ENCODE measurements at places on chromosomes 7 and 10.

DNA sequence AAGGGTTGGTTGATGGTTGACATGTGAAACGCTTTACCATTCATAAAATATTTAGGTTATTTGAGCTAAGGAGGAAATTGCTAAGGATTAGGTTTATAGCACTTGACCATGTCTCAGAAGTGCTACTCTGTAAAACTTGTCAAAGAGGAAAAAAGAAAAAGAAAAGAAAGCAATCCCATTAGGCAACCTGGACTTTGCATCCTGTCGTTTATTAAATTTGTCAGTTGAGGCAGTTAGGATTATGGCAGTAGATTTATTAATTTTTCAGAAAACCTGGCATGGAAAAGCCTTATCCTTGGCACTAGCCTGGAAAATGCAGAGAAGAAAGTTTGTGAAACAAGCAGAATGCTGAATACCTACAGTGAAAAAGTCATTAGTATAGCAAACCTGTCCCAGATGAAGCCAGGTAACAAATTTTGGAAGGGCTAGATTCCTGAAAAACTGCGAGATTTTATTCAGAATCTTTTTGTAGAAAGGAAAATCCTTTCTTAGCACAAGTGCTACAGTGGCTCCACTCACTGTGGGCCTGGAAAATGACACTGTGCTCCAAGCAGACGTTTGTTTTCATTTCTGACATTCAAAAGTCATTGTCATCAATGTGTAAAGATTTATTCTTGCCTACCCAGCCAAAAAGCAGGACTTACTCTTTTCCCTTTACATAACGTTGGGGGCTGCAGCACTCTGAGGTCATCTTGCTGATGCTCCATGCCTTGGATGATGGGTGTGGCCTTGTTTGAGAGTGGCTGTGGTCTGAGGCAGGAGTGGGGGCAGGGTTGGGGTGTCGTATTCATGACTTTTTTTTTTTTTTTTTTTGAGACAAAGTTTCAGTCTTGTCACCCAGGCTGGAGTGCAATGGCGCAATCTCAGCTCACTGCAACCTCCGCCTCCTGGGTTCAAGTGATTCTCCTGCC lies 664.9 kb downstream of the SUGCT start:
- no peak for DNase-seq

DNA sequence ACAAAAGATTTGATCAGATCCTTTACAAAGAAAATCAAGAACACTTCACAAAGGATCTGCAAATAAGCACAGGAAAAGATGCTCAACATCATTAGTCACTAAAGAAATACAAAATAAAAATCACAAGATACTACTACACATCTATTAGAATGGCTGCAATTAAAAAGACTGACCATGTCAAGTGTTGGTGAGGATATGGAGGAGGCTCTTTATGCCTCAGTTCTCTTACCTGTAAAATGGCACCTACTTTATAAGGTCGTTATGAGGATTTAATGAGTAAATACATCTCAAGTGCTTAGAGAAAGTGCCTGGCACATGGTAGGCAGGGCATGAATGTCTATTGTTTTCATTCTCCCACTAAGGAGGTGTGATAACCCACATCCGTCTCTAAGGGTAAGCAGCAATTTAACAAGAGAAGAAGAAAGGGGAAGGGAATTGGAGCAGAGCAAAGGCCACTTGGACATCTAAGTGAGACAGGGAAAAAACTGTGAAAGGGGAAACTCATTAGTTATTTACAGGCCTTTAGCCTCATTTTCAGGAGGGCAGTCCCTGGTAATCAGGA lies 157.5 kb upstream of the NFE2L3 start:
- no peak for DNase-seq

DNA sequence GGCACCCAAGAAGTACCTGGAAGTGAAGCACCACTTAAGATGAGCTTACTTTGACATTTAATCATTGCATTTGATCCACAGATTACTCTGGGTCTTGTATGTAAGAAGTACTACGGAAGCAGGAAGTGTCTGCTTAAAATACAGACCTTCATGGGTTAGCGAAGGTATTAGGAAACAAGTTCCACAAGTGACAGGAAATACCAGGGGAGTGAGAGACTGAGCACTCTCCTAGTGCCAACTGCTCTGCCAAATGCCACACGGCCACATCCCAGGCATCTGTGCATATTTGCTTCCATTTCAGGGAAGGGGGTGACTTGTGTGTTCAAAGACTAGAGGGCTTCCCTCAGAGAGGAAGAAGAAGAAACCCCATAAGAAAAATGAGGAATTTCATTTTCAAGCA lies 57.2 kb upstream of the ANK3 start:
- no peak for DNase-seq

- DNase-seq, result no peak
Measured at GRCh38 chr7:71937840-71938371, 474.2 kb downstream of the CALN1 start.

- no peak for DNase-seq
Measured at GRCh38 chr7:149398195-149398820, 62.6 kb downstream of the ZNF777 start.

DNA sequence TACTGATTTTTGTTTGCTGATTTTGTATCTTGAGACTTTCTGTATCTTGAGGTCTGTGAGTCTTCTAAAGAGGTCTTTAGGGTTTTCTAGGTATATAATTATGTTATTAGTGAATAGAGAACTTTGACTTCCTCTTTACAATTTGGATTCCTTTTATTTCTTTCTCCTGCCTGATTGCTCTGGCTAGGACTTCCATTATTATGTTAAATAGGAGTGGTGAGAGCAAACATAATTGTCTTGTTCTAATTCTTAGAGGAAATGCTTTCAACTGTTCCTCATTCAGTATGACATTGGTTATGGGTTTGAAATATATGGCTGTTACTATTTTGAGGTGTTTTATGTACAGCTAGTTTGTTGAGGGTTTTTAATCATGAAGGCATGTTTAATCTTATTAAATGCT lies 308.0 kb upstream of the TEX47 start:
- DNase-seq, result no peak

DNA sequence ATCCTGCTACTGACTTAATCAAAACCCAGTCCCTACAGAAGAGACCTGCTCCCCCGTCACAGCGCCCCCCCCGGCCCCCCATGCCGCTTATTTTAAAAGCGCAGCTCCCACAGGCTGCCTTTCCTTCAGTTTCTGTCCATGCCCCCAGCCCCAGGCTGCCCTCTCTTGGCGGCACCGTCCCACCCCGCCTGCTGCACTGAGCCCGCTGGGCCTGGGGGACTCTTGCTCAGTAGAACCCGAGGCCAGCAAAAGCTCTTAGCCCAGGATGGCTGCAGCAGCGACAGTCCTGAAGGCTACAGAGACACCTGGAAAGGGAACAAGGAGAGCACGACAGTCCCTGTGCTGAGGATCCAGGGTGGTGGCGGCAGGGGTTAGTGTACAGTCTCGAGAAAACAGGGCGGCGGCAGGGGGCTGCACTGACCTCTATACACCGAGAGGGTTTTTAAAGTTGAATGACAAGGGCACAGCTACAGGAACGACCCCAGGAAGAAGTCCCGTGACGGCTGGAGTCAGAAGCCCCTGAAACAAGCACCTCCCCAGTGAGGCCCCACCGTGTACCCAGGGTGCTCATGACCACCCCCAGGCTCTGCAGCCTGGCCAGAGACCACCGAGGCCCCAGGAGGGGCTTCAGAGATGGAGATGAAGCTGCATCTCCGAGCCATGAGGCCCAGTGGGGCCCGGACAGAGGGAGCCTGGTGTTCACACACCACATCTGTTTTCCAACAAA lies 54.4 kb downstream of the ZRANB1 start:
- DNase-seq, result no peak

- DNase-seq, result peak; percentile 48
Measured at GRCh38 chr7:100585511-100586265, at the start of gene LRCH4. Gene LRCH4 (minus strand): TSS chr7:100586129. CDS start chr7:100586100, 29 bp downstream.

DNA sequence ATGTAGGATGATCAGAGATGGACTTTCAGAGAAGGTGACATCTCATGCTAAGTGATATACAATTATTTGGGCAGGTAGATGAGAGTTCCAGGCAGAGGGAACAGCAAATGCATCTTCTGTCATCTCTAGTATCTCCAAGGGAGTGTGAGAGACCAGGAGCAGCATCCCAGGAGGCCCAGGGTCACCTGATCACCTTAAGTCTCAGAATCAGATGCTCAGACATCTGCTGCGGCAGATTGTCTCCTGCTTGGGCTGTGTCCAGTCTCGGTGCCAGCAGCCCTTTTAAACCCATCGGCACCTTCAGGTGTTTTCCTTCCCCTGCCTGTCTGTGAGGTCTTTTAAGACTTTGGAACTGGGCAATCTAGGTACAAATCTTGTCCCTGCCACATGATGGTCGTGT lies 690.6 kb downstream of the LRMDA start:
- DNase-seq, result no peak

Data from effector memory CD4-positive, alpha-beta T cell (primary cell).